ENCODE measurements at places on chromosomes 5 and 9.

GRCh38 chr9:129095170-129095667 is 14.3 kb downstream of the DOLPP1 start:
- DNase-seq = no peak

DNA sequence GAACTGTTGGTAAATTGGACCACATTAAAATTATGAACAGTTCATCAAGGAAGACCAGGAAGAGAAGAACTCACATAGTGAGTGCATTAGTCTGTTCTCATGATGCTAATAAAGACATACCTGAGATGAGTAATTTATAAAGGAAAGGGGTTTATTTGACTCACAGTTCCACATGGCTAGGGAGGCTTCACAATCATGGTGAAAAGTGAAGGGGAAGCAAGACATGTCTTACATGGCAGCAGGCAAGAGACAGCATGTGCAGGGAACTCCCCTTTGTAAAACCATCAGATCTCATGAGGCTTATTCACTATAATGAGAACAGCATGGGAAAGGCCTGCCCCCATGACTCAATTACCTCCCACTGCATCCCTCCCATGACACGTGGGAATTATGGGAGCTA is 135.9 kb upstream of the MAN2A1 start:
- no peak for DNase-seq

GRCh38 chr5:95794070-95794516 is 28.4 kb downstream of the GLRX start:
- DNase-seq = no peak

- no peak for DNase-seq
Measured at GRCh38 chr9:78032730-78033457, 1.3 kb upstream of the GNAQ start.

- DNase-seq = no peak
Measured at GRCh38 chr9:34675048-34675714, 12.7 kb upstream of the CCL27 start.
